ENCODE measurements at places on chromosomes 7 and 10. TPM values are rescaled to one million over a fixed set of nuclear protein-coding genes. Genes with fewer than 3 reads are reported as not detected.

DNA sequence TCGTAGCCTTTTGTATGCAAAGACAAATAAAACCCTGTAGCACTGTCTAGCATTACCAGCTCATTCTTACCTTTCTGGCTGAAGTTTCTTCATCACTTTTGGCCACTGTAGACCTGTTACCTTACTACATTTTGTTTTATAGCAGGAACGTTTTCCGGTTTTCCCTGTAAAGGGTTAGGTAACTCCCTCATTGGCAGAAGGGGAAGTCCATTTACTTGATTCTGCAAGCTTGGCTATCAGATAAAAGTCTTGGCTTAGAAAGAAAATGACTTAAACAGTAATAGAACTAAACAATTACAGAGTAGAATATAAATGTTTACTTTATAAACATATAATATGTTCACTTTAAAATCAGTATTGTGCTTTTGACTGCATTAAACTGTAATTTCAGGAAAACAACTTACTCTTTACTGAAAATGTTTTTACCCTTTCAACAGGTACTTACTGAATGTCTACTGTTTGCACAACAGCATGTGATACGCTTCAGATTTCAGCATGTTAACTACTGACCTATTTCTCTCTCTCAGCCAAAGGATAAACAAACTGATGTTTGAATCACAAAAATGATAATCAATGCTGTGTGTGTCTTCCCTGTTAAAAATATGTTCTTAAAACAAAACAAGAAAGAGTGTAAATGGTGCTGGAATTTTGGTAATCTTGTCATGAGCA is 67.1 kb downstream of the OTUD1 start:
- no peak for DNase-seq

- DNase-seq = no peak
These were observed 1095.2 kb downstream of the KCNMA1 start for GRCh38 chr10:76542307-76542930.

GRCh38 chr7:150948791-150949251 is 29.3 kb downstream of the KCNH2 start:
- DNase-seq = no peak

DNA sequence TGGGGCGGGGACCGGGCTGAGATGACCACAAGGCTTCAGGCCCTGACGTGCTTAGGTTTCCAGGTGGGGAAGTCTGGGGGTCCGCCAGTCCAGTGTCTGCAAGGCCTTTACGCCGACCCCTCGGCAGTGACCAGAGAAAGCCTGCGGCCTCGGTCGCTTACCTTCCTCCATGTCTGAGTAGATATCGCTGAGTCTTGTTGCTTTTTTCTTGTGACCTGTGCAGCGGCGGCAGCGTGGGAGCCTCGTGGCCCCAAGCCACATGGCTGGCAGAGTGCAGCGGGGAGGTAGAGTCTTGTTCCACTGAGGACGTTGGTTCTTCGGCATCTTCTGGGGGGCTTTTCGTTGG is 329 bp downstream of the NOLC1 start:
- no peak for DNase-seq

- DNase-seq = no peak
These were observed 97.7 kb upstream of the MEOX2 start for GRCh38 chr7:15783987-15784693.

- no peak for DNase-seq
These were observed 66.9 kb downstream of the MLLT10 start for GRCh38 chr10:21600804-21601433.

- no peak for DNase-seq
These were observed 164.7 kb downstream of the ZMYND11 start for GRCh38 chr10:299969-300368.

GRCh38 chr10:43188702-43189101 is 50.5 kb downstream of the CSGALNACT2 start:
- DNase-seq = no peak

- DNase-seq = no peak
These were observed at the start of gene SSMEM1 for GRCh38 chr7:130207642-130208041. SSMEM1 (plus strand) TSS chr7:130207860; CDS start chr7:130207911, 51 bp downstream.

GRCh38 chr10:52965938-52966401 is 193.4 kb upstream of the MBL2 start:
- no peak for DNase-seq

DNA sequence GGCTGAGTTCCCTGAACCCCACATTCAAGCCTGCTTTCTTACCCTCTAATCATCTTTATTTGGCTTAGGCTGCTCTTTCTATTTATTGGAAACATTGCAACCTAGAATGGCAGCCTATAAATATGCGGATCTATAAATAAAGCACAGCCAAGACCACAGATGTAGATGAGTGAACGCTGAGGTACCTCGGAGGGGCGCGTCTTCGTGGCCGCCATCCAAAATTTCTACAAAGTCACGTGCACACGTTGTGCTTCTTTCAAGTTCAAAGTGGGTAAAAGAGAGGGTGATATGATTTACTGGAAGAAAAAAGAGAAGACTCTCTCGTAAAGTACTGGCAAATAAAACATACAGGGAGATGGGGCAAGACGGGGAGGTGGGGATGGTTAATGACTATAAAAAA is 132.6 kb upstream of the RSU1 start:
- no peak for DNase-seq

DNA sequence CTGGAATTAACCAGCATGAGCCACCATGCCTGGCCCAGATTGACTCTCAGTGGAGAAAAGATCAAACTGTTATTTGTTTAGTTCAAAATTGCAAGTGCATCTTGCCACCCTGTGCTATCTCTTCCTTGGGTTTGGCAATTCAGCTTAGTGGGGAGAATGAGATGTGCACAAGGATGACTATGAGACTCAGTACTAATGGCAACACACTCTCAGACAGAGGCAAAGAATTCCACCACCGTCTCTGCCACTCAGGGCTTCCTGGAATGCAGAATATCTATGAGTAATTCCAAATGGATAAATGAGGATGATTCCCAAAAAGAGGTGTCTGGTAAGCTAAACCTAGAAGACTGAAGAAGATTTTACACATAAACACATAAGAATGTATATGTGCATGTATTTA is 525.8 kb downstream of the NRG3 start:
- no peak for DNase-seq

- no peak for DNase-seq
These were observed 31.3 kb upstream of the FXYD4 start for GRCh38 chr10:43340101-43340500.

DNA sequence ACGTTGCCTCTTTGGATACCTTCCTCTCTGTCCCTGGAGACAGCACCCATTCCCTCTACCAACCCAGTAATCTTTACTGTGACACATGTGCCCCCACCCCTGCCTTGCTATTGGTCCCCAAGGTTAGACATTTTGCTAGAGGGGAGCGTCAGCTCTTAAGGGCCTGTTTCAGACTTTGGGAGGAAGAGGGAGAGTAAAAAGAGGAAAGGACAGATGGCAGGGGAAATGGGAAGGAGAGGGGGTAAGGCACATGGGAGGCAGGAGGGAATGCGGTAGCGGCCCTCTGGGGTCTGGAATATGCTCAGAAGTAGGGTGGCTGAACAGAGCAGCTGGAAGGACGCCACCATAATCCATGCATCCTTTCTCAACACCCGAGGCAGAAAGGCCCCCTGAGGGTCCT is 12.2 kb downstream of the BLNK start:
- no peak for DNase-seq

DNA sequence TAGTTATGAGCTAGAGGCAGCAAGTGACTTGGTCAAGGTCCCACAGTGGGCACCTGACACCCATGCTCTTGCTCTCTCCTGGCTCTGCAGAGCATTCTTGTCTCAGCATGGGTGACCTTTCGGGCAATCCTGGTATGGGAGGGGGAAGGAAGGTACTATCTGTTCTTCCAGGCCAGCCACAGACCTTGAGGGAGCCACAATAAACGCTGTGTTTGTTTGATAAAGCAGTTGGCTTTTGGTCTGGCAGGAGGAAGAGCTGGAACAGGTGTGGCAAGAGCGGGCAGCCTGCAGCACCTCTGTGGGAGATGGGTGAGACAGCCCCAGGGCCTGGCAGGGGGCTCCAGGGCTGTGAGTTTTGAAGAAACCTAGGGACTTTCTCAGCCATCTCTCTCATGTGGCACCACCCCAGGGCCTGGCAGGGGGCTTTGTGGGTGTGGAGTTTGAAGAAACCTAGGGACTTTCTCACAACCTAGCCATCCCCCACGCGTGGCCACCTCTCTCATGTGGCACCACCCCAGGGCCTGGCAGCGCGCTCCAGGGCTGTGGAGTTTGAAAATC is 11.4 kb downstream of the CLDN3 start:
- no peak for DNase-seq

GRCh38 chr10:36802490-36803153 is 322.8 kb upstream of the ANKRD30A start:
- DNase-seq = no peak

GRCh38 chr10:96978621-96979154 is 146.6 kb downstream of the LCOR start:
- no peak for DNase-seq

DNA sequence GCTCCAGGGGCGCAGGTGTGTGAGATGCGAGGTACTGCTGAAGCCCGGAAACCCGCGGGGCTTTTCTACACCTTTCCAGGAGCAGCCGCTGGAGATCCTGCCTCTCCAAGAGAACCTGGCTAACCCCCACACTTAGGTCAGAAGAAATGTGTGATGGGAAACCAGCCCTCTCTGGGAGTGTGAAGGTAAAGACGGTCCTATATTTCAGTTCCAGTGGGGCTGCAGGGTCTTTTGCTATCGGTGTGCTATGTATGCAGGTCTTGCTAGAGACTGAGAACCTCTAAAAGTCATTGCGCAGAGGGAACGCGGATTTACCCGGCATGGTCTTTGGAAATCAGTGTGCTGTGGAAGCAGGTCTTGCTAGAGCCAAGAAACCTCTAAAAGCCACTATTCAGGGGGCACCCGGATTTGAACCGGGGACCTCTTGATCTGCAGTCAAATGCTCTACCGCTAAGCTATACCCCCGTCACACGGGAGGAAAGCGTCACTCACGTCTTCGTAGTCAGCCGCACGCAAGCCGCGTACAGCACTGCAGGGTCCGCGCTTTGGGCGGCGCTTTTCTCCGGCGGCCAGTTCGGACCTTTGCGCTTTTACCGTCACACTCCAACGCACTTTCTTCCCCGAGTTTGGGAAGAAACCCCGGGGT is 46.0 kb downstream of the ZNF777 start:
- peak; percentile 38 for DNase-seq

GRCh38 chr7:155609185-155609584 is 35.3 kb upstream of the RBM33 start:
- DNase-seq = no peak

DNA sequence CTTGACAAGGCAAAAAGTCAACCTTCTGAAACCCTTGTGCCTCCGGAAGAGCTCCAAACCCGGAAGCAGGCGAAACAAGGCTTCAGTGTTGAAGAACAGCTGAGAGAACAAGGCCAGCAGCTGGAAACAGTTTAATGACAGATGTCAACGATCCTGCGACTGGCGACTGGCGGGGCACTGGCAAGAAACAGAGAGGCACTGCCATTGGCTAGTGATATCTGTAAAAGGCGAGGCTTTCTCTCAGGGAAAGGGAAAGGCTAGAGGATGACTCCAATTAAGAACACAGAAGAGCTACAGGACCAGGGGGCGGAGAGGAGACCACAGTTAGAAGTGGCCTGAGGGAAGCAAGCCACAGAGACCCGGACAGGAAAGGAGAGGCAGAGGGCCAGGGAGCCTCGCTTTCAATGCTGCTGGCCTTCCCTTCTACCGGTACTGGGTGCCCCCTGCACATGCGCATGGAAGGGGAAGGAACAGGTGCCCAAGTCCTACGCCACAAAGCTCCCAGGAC is 19.4 kb downstream of the ITGB1 start:
- DNase-seq = no peak

DNA sequence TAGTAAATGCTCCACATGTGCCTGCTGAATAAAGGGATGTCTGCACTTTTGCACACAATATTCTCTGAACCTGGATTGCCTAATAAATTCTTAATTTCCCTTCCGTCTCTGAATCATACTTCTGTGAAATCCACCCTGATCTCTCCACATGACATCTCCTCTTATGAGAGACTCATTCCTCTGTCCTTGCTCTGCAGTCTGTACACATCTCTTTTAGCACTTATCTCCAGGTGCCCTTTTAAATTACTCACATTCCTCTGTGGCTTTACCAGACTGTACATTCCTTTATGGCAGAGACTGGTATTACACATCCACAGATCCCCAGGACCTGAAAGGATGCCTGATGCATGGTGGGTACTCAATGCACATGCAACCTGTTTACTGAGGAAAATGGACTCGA is 527.6 kb downstream of the PHTF2 start:
- DNase-seq = no peak

GRCh38 chr10:32210306-32211045 is 136.5 kb downstream of the EPC1 start:
- DNase-seq = no peak

GRCh38 chr10:110162741-110163145 is 44.7 kb upstream of the MXI1 start:
- no peak for DNase-seq

- no peak for DNase-seq
These were observed 162.9 kb downstream of the CREB5 start for GRCh38 chr7:28575241-28575643.

Gene STYXL1
- total RNA-seq = 40.2 TPM

Gene EZH2
- total RNA-seq = 125 TPM

Gene HOXA11
- total RNA-seq = not detected

Gene SPDYE9
- total RNA-seq = not detected

Gene GPC2
- 1.6 TPM for total RNA-seq

Gene FZD1
- total RNA-seq = 0.04 TPM

Gene AGR2
- total RNA-seq = not detected
